ENCODE measurements at places on chromosomes 6 and 20.

GRCh38 chr20:60313614-60314013 lies 355.4 kb downstream of the CDH26 start:
- no peak for DNase-seq

GRCh38 chr6:137157601-137158000 lies 15.8 kb downstream of the IL22RA2 start:
- no peak for DNase-seq

DNA sequence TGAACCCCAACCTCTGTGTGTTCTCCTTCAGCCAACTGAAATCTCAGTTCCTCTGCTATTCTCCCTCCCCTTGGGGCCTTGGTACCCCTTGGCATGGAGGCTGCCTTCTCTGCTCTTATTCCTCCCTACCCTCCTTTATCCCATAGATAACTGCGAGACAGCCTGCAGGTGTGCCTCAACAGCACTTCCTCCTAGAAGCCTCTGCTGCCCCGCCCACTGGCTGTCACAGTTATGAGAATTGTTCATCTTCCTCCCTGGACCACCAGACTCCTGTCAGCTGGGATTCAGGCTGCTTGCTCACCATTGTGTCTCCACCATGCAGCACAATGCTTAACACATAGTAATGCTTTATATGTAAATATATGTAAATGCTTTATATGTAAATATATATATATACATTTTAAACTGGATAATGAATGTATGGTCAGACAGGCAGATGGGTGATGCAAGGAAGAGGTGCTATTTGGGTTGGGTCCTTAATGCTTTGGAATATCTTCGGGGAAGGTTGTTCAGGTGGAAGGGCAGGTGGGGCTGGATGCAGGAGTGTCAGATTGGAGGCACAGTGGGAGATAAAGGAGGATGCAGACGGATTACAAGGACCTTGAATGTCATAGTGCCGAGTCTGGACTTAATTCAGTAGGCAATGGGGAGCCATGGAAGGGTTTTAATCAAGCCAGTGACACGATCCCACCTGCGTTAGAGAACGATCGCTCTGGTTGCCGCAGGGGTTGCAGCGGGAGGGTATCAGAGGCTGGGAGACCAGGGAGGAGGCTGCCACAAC lies 4.9 kb downstream of the CDH22 start:
- no peak for DNase-seq

- DNase-seq: no peak
Measured at GRCh38 chr6:21850691-21851090, 257.1 kb downstream of the SOX4 start.

GRCh38 chr20:54433636-54434035 lies 41.8 kb upstream of the DOK5 start:
- peak; percentile 98 for DNase-seq

DNA sequence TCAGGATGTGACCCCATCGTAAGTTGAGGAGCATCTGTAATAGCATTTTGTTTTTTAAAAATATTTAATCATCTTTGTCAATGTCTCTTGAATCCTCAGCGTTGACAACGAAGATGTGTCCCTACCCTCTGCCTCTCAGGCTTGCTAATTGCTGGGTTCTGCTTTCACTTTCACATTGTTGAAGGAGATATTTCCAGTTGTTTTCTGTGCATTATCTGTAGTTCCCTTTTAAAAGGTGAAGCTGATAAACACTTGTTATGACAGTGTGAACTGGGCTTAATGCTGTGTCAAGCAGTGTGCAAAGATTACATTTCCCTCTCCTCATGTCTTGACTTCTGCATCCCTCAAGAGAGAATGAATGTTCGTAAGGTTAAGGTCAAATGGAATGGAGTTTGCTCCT lies 54.9 kb downstream of the CSE1L start:
- DNase-seq: no peak

DNA sequence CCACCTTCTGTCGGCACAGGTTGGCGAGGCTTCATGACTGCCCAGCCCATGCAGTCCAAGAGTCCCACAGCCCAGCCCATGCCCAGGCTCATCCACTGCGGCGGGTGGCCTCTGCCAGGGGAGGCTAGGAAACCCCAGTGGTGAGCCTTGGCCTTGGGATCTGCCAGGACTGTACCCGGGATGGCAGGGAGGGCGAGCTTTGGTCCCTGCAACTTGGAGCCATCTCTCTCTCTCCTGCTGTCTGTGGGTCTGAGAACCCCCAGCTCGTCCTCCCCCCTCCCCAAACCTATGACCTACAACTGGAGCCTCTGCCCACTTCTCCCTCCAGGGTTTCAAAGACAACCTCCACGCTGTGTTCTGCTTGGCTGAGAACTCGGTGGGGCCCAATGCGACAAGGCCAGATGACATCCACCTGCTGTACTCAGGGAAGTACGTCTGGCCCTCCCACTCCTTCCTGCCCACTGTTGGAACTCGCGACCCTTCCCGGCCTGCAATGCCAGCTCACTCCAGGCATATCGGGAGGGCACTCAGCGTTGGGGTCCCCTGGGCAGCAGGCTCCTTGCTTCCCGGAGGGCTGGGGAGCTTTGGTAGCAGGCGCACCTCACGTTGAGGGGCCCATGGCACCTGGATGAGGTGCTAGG lies 19.7 kb downstream of the NPEPL1 start:
- no peak for DNase-seq

GRCh38 chr6:113364766-113365165 lies 492.4 kb upstream of the MARCKS start:
- DNase-seq: no peak

- DNase-seq: no peak
Measured at GRCh38 chr6:122042380-122042779, 357.1 kb upstream of the HSF2 start.

GRCh38 chr6:152112491-152113261 lies 305.2 kb downstream of the ESR1 start:
- no peak for DNase-seq

DNA sequence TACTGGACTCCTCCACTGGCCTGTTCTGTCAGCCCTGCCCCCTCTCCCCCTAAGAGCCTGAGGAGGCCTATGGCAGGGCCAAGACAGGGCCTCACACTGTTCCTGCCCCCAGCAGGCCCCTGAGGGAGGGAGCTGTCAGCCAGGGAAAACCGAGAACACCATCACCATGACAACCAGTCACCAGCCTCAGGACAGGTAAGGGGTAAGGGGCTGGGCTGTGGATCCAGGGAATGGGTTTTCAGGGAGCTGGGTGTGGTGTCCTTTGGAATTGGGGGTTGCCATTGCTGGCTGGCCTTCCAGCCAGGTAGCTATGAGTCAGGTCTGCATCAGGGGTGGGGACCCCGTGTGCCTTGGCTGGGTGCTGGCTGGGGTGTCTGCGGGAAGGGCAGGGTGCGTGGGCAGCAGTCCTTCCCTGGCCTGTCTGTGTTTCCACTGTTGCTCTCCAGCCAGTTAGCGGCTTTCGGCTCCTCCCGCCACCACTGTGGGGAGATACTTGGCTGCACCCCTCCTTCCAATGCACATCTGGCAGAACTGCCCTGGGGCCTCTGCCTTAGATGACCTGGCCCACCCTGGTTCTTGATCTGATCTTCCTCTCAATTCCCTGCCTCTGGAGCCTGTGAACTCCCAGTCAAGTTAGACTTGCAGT lies 3.9 kb downstream of the SLC29A1 start:
- DNase-seq: no peak

DNA sequence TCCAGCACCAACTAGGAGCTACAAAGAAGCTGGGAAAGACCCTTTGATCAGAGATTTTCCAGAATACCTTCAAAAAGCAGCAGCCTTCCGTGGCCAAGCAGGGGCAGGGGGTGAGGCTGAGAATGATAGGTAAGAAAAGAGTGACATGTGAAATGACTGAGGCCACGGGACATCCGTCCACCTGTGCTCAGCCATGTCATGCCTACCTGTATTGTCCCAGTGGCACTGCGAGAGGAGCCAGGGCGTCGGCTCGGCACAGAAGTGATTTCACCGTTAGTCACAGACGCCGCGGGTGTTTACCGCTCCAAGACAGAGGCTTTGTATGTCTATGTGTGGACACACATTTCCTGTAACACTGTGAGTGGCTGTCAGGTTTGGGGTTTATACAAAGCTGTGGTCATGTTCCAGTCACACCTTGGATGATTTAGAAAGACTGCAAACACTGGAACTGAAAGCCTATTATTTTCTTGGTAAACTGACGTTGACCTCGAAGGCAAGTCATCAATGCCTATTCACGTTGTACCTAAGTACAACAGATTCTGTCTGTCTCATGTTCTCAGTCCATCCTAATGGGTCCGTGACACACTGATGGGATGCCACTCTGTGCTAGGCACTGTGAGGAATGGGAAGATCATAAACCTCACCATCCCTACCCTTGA lies 32.1 kb upstream of the JAG1 start:
- DNase-seq: no peak

DNA sequence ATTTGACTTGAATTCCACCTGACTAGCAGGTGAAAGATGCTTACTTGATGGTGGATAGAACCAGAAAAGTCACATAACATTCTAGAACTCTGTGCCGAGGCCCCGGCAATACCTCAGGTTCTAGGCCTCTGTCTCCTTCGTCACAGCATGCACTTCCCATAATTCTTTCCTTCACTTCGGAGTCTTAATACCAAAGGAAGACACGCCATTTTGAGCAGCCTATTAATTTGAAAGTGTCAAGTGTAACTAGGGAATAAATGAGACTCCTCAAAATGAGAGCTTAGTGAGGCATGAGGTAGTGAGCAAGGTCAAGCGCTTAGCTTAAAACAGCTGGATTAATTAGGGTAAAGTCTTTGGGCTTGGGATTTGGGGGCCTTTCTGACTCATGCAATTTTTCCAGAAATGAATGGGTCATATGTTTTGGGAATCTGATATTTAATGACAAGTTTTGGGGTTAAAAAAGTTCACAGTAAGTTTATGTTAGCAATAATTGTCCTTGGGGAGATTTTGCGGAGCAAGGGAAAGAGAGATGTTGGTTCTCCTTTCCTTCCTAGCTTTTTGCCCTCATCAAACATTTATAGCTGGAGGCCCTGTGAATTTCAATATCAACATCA lies 29.1 kb upstream of the SGK1 start:
- no peak for DNase-seq

- DNase-seq: no peak
Measured at GRCh38 chr20:24146231-24146634, 157.7 kb upstream of the GGTLC1 start.

- peak; percentile 7 for DNase-seq
Measured at GRCh38 chr20:33926425-33926824, 67.3 kb upstream of the RALY start.

- peak; percentile 91 for DNase-seq
Measured at GRCh38 chr6:29627755-29628418, 5.1 kb downstream of the GABBR1 start.

DNA sequence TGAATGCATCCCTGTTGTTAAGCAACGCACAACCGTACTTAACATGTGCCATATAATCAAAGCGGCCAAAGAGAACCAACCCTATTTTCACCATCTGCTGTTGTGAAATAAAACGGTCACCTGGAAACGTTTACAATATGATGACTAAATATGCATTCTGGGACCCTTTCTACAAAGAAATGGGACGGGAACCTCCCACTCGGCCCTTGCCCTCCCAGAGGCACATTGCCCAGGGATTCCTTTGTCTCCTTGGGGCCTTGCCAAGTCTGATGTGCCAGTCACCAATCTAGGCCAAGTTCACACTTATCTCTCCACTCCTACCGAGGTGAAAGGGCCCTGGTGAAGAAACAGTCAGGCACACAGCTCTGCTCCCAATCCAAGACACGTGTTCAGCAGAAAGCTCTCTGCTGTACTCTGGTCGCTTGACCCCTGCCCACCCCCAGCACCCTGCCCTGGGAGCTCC lies 427.4 kb upstream of the JARID2 start:
- no peak for DNase-seq

GRCh38 chr6:73231986-73232391 lies 6.7 kb upstream of the KHDC1L start:
- DNase-seq: no peak

- no peak for DNase-seq
Measured at GRCh38 chr6:144341831-144342527, 56.8 kb downstream of the UTRN start.

GRCh38 chr20:36821964-36822437 lies 48.4 kb upstream of the DSN1 start:
- DNase-seq: peak; percentile 31

GRCh38 chr6:1479601-1480221 lies 90.3 kb downstream of the FOXF2 start:
- no peak for DNase-seq

DNA sequence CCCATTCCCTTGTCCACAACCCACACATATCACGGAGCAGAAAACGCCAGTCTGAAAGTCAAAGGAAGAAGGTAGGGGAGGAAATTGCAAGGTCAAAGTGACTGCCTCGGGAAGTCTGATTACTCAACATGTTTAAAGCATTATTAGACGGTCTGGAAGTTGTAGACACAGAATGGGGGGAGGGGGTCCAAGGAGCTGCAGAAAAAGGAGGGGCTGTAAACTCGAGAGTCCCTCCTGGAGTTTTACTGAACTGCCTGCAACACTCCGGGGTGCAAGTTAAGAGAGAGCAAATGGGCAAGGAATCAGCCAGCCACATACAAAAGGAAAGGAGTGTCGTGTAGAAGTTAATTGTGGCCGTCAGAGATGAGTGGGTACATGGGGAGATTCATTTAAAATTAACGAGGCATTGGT lies 417.7 kb upstream of the JARID2 start:
- DNase-seq: no peak

DNA sequence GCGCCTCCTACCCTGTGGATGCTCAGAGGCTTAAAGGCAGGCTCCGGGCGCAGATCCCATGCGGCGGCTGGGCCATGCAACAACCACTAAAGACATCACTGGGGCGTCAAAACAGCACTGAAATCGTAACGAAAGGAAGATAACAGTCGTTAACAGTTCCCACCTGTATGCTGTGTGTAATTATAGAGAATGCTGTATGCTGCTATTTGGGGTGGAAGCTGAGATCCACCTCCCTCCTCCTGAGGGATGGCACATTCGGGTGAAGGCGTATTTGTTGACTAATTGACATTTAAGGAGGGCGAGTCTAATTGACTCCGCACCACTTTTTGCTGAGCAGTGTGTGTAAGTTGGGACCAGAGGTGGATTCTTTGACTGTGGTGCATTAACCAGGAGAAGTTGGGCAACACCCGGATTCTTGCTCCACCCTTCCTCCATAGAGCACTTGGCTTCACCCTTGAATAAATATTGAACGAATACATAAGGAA lies 687 bp downstream of the SLC35A1 start:
- peak; percentile 64 for DNase-seq

DNA sequence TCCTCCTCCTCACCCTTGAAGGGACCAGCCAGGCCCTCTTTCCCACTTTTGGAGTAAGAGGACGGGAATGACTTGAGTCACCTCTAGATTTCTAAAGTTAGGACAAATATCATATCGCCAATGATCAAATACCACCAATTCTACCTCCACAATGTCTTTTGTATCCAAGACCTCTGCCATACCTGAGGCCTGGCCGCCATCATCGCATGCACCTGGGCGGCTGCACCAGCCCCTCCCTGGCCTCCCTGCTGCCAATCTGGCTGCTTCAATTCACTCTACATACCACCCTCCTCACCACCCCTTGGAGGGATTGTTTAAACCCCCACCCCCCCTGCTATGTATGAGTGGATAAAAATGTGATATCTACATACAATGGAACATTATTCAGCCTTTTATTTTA lies 75.0 kb upstream of the RALY start:
- no peak for DNase-seq

- peak; percentile 24 for DNase-seq
Measured at GRCh38 chr6:119210596-119210995, 132.1 kb upstream of the FAM184A start.
